Activated T-cell treated with anti-CD3 and anti-CD28 coated beads, Interleukin-2, amount 50 U/mL, for 24 hours (primary cell): ENCODE measurements at places on chromosomes 2 and 18.

DNA sequence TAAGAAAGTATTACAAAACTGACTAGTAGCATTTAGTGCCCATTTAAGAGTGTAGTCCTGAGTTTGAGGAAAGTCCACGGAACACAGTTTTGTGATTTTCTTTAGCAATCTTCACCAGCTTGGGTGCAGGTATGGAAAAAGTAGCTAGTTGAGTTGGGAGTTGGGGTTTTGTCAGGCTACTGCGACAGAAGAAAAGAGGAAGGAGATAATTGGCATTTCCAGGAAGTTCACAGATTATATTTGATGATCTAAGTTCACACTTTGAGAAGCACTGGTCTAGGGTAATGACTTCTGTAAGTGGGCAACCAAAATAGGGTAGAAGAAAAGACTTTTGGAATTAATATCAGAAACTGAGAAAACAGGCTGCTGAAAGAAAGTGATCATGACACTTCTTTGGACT lies 52.1 kb downstream of the VIL1 start:
- peaks cover 6% of the 10 kb centered on the region for H3K4me1 ChIP-seq
- DNase-seq: no peak
- no peaks in the 10 kb centered on the region for H3K27me3 ChIP-seq
- H3K27ac ChIP-seq: peak overlapping the region; percentile 34
- no peak overlapping the region for H3K4me3 ChIP-seq

DNA sequence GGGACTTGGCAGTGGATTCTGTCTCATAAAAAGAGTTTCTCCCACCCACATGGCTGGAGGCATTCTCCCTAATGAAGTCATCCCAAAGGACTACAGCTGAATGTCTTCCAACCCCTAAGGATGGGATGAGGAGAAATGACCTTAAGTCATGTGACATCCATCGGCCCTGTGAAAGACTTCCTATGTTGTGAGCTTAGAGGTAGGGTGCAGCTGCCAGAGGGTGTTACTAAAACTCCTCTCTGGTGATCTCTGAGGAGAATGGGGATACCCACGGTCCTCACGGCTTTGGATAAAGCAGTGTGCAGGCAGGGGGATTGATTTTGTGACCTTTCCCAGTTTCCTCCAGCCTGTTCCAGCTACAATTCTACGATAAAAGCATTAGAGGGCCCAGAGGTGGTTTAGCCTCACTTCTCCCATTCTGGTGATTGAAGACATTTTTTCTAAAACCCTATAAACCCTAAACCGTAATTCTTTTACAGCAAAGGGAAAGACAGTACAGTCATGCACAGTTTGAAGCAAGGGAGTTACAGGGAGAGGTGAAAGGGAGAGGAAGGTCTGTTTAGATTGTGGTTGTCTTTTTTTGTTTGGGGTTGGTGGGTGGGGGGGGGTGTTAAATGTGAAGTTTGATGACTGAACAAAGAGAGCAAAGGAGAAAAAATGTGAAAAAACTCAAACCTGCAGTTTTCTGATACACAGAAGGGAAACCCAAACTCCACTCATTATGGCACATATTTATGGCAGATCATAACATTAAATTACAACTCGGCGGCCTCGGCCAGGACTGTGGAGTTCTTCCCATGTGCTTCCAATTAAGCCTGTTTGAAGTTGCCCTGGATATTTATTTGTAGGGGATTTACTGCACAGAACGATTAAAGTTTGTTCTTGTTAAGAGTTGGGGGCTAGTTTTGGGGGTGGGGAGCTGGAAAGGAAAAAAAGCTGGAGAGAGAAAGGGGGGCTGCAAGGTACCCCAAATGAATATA lies 26.6 kb upstream of the SLC14A2 start:
- no peak overlapping the region for H3K4me3 ChIP-seq
- H3K27ac ChIP-seq: no peak overlapping the region
- no peaks in the 10 kb centered on the region for H3K27me3 ChIP-seq
- no peaks in the 10 kb centered on the region for H3K4me1 ChIP-seq

DNA sequence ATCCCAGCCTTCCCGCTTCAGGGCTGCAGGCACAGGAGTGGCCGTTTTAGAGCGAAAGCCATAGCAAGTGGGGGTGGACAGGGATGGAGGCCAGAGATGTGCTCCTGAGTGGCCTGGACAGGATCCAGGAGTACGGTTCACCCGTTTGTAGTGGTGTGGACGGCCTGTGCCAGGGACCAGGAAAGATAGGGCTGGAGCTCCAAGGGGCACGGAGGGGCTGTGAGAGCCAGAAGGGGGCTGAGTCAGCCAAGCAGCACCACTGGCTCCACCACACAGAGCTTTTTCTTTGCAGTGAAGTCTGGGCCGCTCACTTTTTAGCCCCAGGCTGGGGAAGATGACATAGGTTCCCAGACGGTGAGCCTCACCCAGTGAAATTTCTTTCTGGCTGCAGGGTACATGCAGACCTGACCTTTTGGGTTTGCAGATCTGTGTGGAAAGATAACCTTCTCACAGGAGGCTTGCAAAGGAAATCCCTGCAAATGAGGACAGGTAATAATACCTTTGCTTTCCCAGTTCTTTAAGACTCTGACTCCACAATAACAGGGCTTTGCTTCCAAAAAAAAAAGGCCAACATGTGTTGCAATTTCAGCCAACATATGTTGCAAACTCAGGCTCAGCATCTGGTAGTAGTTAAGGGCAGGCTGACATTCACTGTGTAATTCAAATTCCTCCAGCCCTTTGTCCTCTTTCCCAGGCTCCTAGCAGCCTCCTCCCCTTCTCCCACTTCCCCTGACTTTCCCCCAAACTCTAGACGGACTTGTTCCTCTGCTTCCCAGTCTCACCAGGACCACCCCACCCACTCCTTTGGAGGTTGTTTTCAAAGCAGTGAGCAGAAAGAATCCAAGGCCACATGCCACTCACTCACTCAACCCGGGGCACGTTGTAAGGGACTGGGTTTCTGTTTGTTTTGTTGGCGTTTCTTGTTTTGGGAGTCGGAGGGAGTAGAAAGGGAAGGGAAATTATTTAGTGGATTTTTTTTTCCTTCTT lies 20.3 kb upstream of the LAPTM4A start:
- H3K36me3 ChIP-seq: no peaks in the 10 kb centered on the region
- DNase-seq: no peak
- no peaks in the 10 kb centered on the region for H3K4me1 ChIP-seq
- H3K4me3 ChIP-seq: no peak overlapping the region
- no peak overlapping the region for H3K27ac ChIP-seq

- peak; percentile 90 for DNase-seq
- no peaks in the 10 kb centered on the region for H3K27me3 ChIP-seq
- peak overlapping the region; percentile 91 for H3K4me3 ChIP-seq
- peaks cover 18% of the 10 kb centered on the region for H3K36me3 ChIP-seq
- H3K27ac ChIP-seq: peak overlapping the region; percentile 99
- H3K4me1 ChIP-seq: peaks cover 60% of the 10 kb centered on the region
These were observed 10.0 kb upstream of the NR4A2 start for GRCh38 chr2:156342254-156343095.

- no peak for DNase-seq
- H3K4me1 ChIP-seq: peaks cover 30% of the 10 kb centered on the region
- H3K4me3 ChIP-seq: no peak overlapping the region
- no peaks in the 10 kb centered on the region for H3K27me3 ChIP-seq
- H3K36me3 ChIP-seq: peaks cover 78% of the 10 kb centered on the region
- no peak overlapping the region for H3K27ac ChIP-seq
These were observed 4.5 kb downstream of the KCNJ13 start for GRCh38 chr2:232771870-232772269.

DNA sequence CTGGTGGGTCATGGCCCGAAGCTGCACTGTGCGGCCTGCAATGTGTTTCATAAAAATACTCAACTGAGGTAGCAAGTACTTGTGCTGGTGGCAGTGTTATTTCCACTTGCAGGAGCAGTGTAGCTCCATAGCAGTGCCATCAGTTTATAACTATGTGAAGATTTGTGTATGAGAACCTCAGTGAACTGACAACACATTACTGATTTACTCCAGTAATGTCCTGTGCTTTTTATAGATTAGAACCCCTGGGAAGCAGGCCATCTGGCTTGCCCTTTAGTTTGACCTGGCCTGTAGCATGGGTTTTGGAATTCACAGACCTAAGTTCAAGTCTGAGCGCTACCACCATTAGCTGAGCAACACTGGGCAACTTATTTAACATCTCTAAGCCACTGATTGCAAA lies 99.7 kb upstream of the AQP4 start:
- no peak overlapping the region for H3K4me3 ChIP-seq
- DNase-seq: no peak
- H3K36me3 ChIP-seq: no peaks in the 10 kb centered on the region
- H3K27ac ChIP-seq: no peak overlapping the region
- no peaks in the 10 kb centered on the region for H3K4me1 ChIP-seq
- no peaks in the 10 kb centered on the region for H3K27me3 ChIP-seq

DNA sequence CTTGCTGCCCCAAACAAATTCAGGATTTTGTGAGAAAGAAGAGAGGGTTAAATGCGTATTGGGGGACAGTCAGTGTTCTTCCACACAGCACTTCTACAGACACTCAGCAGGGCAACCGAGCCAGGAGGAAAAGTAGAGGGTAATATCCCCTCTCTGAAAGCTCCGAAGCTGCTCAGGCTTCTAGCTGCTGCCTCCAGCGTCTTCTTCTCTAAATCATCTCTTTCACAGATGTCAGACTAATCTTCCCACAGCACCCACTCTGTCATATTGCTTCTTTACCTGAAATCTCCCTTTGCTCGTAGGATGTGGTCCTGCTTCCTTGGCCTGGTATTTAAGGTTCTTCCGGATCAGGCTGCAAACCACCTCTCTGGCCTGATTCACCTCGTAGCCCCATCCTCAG lies 117.6 kb upstream of the HAAO start:
- H3K36me3 ChIP-seq: no peaks in the 10 kb centered on the region
- peaks cover 14% of the 10 kb centered on the region for H3K27me3 ChIP-seq
- H3K4me3 ChIP-seq: no peak overlapping the region
- peaks cover 3% of the 10 kb centered on the region for H3K4me1 ChIP-seq
- DNase-seq: no peak
- H3K27ac ChIP-seq: no peak overlapping the region

GRCh38 chr2:152696476-152696875 lies 20.8 kb downstream of the PRPF40A start:
- no peak overlapping the region for H3K4me3 ChIP-seq
- peak overlapping the region; percentile 29 for H3K27ac ChIP-seq
- H3K36me3 ChIP-seq: peaks cover 71% of the 10 kb centered on the region
- peaks cover 72% of the 10 kb centered on the region for H3K4me1 ChIP-seq

GRCh38 chr2:57534358-57534757 lies 512.2 kb upstream of the VRK2 start:
- no peaks in the 10 kb centered on the region for H3K27me3 ChIP-seq
- no peaks in the 10 kb centered on the region for H3K4me1 ChIP-seq
- no peak for DNase-seq
- H3K4me3 ChIP-seq: no peak overlapping the region
- no peak overlapping the region for H3K27ac ChIP-seq

DNA sequence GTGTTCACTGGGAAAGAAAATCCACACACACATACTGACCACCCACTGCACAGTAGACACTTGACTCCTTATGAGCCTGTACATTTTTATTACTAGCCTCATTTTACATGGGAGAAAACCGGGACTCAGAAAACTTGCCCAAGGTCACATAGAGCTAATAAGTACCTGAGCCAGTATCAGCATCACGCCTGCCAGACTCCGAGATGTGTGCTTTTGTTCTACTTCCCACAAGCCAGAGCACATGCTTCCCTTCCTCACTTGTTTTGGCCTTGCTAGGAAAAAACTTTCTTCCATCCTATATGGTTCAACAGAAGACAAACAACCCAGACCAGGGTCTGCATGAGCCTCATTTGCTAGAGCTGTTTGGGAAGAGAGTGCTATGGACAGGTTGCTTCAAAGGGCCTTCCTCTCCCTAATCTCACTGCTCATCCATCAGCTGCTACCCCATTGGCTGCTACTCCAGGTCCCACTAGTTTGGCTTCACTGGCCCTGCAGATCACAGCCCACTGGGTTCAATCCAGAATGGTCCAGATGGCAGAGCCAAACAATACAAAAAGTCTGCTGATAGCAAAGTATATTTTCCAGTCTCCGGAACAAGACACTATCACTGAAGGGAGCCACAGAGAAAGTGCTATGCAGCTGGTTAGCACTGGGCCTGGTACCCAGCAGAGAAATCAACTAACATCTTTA lies 63.9 kb downstream of the STK39 start:
- no peak for DNase-seq
- H3K4me1 ChIP-seq: peaks cover 64% of the 10 kb centered on the region
- peak overlapping the region; percentile 41 for H3K27ac ChIP-seq
- peaks cover 33% of the 10 kb centered on the region for H3K36me3 ChIP-seq
- no peaks in the 10 kb centered on the region for H3K27me3 ChIP-seq
